ENCODE measurements at places on chromosomes 7 and 10.

DNA sequence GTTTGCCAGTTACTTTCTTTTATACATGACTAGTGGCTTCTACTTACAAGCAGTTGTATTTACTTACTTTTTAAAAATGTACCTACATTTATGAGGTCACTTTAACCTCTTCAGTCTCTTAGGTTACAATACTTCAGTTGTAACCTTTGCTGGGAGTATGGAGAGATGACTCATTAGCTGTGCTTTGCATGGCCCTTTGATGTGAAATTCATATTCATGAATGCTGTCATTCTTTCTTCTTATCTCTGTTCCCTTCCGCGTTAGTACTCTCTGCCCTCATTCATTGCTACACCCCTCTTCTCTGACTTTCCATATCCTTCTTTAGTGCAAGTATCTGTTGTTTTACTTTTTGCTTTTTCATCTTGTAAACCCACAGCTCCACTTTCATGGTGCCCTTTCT is 164.3 kb downstream of the BMPER start:
- no peak for DNase-seq

- DNase-seq = no peak
Observed at GRCh38 chr10:117188371-117188770, 8.9 kb upstream of the KCNK18 start.

DNA sequence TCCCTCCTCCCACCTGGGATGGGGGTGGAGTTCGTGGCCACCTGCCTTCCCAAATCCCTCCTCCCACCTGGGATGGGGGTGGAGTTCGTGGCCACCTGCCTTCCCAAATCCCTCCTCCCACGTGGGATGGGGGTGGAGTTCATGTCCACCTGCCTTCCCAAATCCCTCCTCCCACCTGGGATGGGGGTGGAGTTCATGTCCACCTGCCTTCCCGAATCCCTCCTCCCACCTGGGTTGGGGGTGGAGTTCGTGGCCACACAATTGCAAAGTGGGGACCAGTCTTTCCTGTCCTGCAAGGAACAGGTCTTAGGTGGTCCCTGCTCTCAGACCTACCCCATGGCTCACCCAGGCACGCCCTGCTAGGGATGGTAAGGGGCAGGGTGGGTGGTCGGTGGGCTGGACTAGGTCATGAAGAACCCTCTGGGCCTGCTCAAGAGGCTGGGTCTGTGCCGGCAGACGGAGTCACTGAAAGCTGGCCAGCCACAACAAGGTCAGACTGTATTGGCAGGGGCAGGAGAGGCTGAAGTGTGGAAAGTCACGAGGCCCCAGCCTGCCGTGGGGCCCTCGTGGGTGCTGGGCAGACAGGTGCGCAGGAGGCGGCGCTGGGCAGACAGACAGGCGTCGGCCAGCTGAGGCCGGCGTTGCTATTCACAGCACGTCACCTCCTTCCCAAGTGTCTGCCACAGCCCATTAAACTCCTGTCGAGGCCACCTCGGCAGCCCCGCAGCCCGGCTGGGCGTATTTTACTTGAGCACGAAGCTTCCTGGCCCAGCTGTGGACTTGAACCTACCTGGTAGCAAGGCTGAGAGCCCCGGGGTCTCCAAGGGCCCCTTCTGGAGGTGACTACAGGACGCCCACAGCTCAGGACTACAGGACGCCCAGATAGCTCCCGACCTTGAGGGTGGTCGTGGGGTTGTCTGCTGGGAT is 4.1 kb downstream of the KNDC1 start:
- DNase-seq = no peak

GRCh38 chr7:142357953-142358520 is 100.2 kb upstream of the PRSS58 start:
- DNase-seq = peak; percentile 12

GRCh38 chr7:92325173-92325572 is 79.4 kb downstream of the ANKIB1 start:
- no peak for DNase-seq

GRCh38 chr7:45955286-45955685 is 34.2 kb upstream of the IGFBP3 start:
- no peak for DNase-seq

- no peak for DNase-seq
Observed at GRCh38 chr10:48996329-48996728, 56.7 kb upstream of the LRRC18 start.

GRCh38 chr7:93958216-93958615 is 36.7 kb downstream of the GNG11 start:
- DNase-seq = no peak

- no peak for DNase-seq
Observed at GRCh38 chr7:122515404-122515803, 183.5 kb downstream of the RNF133 start.

DNA sequence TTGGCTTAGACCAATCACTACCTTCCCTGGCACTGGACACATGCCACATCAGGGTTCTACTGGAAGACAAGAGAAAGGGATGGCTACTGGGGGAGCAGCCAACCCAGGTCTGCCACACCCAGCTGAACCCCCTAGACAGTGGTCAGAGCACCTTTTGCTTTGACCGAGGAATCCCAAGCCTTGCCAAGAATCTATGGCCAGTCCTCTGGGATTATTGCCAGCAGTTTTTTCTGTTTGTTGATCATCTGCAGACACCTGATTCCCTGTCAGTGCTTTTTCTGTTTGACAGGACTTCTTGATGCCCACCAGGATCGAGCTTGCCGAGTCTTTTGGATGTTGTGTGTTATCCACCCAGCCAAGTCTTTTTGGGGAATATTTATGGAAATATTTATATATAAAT is 476.2 kb upstream of the GALNT17 start:
- no peak for DNase-seq

DNA sequence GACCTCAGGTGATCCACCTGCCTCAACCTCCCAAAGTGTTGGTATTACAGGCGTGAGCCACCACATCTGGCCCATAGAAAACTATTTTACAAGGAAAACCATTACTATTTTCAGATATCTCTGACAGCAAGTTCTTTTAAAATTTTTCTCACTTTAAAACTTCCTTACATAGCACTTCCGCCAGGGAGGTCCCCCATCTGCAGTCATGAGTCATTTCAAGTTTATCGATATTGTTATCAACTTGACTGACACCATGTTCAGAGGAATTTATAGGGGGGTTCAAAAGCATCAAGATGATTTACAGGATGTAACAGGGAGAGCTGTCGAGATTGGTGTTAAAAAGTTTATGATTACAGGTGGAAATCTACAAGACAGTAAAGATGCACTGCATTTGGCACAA is 88.8 kb downstream of the NRBF2 start:
- no peak for DNase-seq

DNA sequence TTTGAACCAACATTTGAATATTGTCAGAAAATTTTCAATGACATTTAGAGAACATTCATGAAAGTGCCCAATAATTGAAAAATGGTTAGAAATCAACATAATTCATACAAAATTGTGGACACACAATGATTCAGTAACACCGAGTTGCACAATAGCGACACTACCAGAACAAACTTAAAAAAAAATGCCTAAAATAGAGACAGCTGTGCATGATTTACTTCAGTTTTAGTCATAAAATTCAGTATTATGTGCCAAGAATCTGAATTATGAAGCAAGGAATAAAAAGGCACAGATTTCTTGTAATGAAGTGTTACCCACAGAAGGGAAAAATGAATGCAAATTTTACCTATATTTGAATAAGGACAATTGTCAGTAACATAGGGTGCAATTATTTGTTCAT is 396.0 kb downstream of the SEMA3D start:
- no peak for DNase-seq

DNA sequence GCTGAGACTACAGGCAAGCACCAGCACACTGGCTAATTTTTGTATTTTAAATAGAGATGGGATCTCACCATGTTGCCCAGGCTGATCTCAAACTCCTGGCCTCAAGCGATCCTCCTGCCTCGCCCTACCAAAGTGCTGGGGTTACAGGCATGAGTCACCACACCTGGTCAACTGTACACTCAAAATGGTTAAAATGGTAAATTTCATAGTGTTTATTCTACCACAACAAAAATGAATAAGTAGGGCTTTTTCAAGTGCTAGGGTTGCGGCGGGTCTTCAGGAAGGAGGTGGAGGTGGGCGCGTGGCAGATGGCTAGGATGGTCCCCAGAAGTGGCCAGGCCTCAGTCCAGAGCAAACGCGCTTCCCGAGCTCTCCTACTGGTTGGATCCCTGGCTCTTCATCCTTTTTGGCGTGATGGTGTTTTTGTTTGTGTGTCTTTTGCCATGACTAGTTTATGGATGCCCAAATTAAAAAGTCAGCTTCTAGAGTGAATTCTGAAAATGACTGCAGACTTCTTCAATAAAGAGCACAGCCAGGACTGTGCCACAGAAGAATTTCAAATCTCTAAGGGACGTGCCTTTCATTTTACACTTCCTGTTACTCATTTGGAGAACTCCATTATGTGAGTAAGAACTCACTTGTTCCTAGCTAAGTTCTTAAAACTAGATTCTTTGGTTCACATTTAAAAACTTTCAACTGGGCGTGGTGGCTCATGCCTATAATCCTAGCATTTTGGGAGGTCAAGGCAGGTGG is 73.9 kb downstream of the TMEM130 start:
- DNase-seq = no peak

GRCh38 chr10:32976338-32976737 is 18.3 kb upstream of the ITGB1 start:
- no peak for DNase-seq

GRCh38 chr10:97718659-97719142 is 5.2 kb downstream of the MARVELD1 start:
- DNase-seq = no peak

DNA sequence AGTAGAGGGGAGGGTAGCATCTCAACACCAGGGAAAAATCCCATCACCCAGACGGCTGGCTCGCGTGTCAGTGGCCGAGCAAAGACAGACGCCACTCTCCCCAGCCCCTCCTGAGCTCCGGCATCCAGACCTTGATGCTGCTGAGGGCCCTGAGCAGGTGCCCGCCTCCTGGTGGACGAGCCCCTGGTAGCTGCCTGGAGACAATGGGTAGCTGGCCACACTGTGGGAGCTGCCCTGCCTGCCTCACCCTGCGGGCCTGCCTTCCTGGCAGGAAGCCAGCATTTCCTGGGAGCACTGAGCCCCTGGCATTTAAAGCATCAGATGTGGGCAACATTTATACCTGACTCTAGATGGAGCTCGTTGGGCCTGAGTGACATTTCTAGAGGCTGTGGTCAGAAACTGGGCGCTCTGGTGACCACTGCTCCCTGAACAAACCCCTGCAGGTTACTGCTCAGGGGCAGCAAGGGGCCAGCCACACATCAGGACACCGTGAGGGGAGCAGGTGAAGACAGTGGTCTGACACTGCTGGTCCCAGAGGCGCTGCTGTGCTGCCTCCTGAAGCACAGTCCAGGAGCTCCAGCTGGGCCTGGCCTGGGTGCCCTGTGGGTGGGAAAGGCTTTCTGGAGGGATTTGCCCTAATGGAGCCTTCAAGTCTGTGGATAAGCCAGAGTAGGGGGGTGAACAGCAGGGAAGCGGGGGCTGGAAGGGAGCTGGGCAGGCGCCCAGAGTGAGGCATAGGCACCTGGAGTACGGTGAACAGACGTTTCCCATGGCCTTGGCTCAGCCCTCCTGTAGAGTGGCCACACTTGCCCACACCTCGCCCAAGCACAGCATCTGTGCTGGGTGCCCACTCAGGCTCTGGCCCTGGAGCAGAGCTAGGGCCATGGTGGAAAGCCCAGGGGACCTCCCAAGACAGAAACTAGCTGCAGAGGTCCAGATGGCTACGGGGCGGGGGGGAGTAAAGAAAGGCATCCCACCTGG is 138.7 kb downstream of the MAPK8 start:
- DNase-seq = no peak

DNA sequence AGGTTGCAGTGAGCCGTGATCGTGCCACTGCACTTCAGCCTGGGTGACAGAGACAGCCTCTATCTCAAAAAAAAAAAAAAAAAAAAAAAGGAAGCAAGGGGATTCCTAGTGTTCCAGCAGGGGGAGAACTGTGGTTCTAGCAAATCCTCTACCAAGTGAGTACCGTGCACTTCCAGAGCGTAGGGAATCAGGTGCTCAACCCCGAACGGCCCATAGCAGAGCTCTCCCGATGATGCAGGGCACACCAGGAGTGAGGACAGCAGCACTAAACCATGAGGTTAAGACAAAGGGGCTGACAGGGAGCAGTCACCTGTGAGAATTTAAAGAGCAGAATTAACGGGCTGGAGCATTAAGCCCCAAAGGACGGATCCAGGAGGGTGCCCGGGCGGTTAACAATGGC is 173.6 kb downstream of the PTPRN2 start:
- no peak for DNase-seq

GRCh38 chr7:33644489-33644888 is 260.9 kb upstream of the BMPER start:
- DNase-seq = no peak

- no peak for DNase-seq
Observed at GRCh38 chr7:92466682-92467081, 11.1 kb downstream of the ERVW-1 start.

DNA sequence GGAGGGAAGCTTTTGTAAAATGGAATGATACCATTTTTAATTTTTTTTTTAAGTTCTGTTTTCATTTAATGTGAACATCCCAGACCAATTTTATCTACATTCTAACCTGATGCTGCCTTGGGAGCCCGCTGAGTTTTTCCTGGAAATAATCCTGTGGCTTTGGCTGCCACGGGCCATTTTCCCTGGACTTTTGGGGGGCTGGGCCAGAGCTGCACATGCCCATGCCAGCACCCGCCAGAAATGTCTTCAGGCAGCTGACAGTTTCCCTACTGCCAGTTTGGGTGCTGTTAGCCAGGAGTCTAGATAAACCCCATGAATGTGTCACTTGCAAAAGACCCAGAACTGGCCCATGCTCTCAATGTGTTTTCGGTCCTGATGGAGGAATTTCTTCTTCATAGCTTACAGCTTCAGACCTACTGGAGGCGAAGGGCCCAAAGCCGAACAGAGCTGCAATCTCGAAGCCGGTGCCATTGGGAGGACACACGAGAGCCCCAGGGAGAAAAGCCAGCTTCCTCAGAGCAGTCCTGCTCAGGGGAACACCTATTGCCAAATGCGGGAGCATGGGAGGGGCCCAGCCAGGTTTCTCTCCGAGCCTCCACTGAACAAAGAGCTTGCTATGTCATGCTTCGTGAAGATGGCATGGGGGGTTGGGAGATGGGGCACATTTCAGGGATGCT is 444.2 kb upstream of the MKI67 start:
- no peak for DNase-seq

DNA sequence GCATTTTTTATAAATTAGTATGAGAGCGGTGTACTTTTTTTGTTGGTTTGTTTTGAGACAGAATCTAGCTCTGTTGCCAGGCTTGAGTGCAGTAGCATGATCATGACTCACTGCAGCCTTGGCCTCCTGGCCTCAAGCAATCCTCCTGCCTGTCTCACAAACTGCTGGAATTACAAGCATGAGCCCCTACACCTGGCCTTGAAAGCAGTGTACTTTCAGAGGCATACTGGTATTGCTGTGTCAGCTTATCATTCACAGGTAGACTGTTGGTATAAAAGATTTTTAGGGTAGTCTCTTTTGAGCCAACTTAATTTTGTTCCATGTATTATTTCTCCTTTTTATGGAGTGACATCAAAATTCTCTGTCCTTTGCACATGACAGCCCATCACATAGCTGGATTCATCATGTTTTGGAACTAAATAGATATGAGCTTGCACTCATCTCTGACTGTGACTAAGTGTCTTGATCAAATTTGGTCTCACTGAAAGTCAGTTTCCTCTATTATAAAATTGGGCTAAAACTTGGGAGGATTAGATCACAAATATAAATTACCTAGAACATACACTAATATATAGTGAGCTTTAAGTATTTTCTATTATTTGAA is 12.4 kb downstream of the GNAT3 start:
- DNase-seq = no peak

- DNase-seq = no peak
Observed at GRCh38 chr10:127408733-127409132, 140.4 kb upstream of the NPS start.

Measured in activated CD4-positive, alpha-beta T cell treated with anti-CD3 and anti-CD28 coated beads for 4 hours (primary cell).